Stimulated activated CD4-positive, alpha-beta T cell treated with anti-CD3 and anti-CD28 coated beads, Interleukin-15, amount 100 ng/mL, for 48 hours (primary cell): ENCODE measurements at places on chromosomes 13 and 19.

DNA sequence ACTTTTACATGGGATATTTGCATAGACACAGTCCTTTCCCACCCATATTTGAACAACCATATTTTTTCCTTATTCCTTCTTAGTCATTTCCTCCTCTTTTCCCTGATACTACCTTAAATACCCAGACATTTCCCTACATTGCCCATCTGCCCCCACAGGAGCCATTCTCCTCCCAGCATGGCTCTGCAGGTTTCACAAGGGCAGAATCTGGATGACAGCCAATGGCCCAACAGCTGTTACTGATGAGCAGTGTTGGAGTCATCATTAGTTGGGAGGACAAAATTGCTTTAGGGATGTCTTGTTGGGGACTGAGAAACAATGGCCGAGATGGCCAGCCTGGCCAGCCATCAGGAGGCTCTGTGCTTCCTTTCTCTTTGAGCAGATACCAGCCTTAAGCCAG is 209.5 kb downstream of the KLF5 start:
- DNase-seq, result no peak

GRCh38 chr19:2557093-2557440 is 81.1 kb downstream of the GADD45B start:
- no peak for DNase-seq

GRCh38 chr13:40568246-40569023 is 98.0 kb downstream of the FOXO1 start:
- no peak for DNase-seq

GRCh38 chr19:19710506-19710905 is 22.4 kb downstream of the ZNF14 start:
- no peak for DNase-seq

GRCh38 chr13:47252627-47253026 is 355.8 kb upstream of the HTR2A start:
- no peak for DNase-seq

DNA sequence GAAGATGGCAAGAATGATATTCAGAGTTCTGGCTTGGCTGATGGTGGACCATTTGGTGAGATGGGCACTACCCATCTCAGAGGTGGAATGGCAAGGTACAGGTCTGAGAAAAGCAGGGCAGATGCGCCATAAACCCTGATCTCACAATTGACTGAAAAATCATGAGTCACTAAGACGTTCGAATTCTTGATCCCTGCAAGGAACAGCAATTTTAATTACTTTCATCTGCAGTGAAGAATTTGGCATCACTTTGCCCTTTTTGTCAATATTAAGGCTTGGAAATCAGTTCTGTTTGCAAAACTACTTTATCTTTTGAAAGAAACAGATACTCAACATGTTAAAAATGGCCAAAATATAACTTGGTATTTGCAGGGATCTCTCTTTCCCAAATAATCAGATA is 38.1 kb downstream of the HTR2A start:
- no peak for DNase-seq

- DNase-seq, result no peak
Measured at GRCh38 chr19:16295057-16295456, 29.6 kb upstream of the KLF2 start.

- no peak for DNase-seq
Measured at GRCh38 chr19:3151563-3152418, 16.0 kb downstream of the GNA15 start.

GRCh38 chr19:17419154-17419620 is 660 bp upstream of the MVB12A start:
- no peak for DNase-seq
